ENCODE measurements at places on chromosomes 4 and X.

- DNase-seq: no peak
Measured at GRCh38 chr4:39626261-39626660, 12.4 kb downstream of the SMIM14 start.

DNA sequence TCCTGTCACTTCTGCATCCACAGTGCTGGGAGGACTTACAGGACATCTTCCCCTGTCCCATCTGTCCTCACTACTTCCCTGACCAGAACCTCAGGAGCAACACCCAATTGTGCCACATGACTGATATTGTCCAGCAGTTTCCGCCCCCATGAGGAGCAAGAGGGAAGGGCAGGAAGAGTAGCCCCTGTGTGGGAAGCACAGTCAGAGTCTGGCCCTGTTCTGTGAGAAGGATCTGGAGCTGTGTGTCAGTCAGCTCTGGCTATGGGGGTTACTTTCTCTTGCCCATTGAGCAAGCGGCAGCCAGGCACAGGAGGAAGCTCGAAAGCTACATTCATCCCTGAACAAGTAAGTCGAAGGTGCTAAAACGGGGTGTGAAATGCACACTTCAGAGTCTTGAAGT lies 14.8 kb upstream of the TRIM60 start:
- no peak for DNase-seq

DNA sequence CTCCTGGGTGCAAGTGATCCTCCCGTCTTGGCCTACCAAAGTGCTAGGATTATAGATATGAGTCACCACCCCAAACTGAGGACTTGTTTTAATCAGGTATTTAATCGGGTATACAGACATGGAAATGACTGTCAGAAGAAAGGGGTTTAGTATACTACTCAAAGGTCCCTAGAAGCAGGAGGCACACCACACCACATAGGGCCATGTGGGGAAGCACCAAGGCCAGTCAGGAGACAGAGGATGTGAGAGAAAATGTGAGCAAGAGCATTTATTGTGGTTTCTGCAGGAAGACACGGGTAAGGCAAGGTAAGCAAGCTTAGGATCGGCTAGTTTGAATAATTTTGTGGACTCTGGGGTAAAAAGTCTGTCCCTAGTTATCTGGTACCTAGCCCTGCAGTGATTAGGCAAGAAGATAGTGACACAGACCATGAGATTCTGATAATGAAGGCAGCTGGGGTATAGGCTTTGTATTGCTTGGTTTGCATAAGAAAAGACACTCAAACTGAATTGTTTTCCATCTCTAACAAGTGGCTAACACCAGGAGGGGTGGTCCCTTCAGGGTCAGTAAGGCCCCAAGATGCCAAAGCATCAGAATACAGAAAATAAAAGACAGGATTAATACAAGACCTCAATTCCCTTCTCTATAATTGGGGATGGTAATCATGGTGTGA lies 408.8 kb upstream of the F9 start:
- DNase-seq: no peak

DNA sequence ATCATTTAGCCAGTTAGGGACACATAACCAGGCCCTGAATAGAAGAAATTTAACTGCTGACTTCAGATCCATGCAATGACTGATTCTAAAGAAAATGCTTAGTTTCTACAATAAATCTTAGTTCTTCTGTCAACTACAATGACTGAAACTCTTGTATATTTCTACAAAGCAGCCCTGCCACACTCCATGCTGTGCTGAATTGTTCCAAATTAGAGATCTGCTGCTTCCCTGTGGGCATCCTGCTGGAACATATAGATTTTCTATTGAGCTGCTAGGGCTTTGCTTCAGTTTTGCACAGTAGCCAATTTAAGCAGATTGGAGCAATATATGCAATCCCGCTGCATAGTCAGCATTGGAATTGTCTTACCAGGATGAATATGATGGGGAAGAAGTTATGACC lies 312.8 kb upstream of the SMIM31 start:
- no peak for DNase-seq

DNA sequence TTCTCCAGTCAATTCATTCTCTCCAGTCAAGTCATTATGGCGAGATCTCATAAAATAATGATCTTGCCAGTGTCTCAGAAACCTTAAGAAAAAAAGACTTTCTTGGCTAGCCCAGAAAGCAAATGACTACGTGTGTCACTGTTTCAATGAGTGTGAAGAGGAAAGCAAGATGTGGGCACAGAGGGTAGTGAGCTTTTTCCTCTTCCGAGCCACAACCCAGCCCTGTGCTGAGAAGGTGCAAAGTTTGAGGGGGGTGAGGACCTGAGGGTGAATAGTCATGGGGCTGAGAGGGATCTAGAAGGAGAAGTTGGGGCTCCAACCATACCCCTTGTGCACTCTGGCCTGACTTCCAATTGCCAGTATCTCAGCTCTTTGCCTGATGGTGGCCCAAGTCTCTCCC lies 85.6 kb upstream of the EGFL6 start:
- DNase-seq: no peak

GRCh38 chr4:8227201-8227770 lies 28.2 kb downstream of the SH3TC1 start:
- no peak for DNase-seq

Data from erythroblast (primary cell).